ENCODE measurements at places on chromosomes 6 and 20. TPM values are rescaled to one million over a fixed set of nuclear protein-coding genes. Genes with fewer than 3 reads are reported as not detected.

- DNase-seq, result no peak
Observed at GRCh38 chr20:25496165-25496967, 88.9 kb downstream of the GINS1 start.

- no peak for DNase-seq
Observed at GRCh38 chr20:52490711-52491430, 299.3 kb upstream of the ZFP64 start.

DNA sequence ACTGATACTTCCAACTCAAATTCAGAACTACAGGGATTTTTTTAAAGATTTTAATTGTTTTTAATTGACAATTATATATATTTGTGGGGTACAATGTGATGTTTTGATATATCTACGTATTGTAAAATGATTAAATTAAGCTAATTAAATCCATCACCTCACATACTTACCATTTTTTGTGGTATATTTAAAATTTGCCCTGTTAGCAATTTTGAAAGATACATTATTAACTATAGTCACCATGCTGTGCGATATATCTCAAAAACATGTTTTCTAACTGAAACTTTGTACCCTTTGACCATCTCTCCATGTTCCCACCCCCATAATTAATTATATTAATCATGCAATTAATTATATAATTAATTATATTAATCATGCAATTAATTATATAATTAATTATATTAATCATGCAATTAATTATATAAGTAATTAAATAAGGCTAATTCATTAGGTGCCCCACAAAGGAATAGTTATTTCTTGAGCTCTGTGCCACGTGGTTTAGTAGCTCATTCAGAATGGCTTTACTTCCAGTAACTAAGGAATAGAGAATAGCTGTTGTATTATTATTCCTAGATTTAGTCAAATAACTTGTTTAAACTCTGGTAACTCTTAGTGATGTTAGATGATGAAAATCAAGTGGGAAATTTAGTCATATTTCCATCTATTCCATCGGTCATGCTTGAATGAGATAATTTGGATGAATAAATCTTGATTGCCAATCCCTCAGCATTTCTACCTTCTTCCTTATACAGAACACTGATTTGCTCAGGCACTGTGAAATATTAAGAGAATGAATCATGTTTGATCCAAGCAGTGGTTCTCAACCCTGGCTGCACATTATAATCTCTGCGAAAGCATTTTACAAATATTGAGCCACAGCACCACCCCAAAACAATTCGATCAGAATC lies 25.1 kb downstream of the LOC128125822 start:
- DNase-seq, result no peak

GRCh38 chr6:30981942-30982772 lies 1.4 kb upstream of the MUC21 start:
- DNase-seq, result no peak

DNA sequence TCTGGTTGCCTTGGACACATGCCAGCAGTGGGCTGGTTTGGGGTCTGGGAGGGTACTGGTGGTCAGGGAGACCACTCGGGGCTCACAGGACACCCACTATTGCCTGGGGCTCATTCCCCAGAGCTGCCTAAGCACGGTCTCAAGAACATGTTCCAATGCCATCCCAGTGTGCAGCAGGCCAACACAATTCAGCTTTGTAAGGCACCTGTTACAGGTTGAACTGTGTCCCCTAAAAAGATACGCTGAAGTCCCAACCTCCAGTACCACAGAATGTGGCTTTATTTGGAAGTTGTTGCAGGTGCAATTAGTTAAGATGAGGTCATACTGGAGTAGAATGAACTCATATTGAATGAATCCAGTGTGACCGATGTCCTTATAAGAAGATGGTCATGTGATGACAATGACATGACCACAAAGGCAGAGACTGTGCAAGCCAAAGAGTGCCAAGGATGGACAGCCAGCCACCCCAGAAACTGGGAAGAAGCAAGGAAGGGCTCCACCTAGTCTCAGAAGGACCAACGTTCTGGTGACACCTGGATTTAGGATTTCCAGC lies 13.5 kb upstream of the MAS1 start:
- DNase-seq, result no peak

GRCh38 chr20:37944456-37944981 lies 41.6 kb downstream of the VSTM2L start:
- DNase-seq, result no peak

DNA sequence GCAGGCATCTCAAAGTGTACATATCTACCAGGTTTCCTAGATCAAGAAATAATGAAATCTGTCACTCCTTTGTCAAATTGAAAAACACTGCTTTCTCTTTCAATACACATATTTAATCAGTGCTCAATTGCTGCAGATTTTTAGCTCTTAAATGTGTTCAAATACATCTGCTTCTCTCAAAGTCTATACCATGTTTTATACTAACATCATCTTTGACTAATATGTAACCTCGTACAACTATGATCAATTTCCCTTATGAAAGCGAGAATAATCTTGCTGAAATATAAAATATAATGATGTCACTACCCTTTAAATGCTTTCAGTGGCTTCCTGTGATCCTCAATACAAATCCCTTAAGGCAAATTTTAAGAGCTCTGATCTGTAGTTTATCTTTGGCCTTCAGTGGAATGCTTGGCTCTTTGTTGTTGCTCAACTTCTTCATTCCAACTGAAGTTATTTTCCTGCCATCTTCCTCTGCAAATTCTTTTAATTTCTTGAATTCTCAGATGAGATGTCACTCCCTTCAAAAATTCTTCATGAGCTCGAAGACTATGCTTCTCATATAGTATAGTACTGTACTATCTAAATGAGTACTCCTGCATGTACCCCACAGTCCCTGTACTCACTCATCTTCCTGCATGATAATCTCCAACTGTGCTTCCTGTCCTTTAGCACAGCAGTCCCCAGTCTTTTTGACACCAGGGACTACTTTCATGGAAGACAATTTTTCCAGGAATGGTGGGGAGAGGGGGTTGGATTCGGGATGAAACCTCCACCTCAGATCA lies 545.1 kb upstream of the GJE1 start:
- DNase-seq, result no peak

- no peak for DNase-seq
Observed at GRCh38 chr6:121649951-121650350, 214.5 kb downstream of the GJA1 start.

DNA sequence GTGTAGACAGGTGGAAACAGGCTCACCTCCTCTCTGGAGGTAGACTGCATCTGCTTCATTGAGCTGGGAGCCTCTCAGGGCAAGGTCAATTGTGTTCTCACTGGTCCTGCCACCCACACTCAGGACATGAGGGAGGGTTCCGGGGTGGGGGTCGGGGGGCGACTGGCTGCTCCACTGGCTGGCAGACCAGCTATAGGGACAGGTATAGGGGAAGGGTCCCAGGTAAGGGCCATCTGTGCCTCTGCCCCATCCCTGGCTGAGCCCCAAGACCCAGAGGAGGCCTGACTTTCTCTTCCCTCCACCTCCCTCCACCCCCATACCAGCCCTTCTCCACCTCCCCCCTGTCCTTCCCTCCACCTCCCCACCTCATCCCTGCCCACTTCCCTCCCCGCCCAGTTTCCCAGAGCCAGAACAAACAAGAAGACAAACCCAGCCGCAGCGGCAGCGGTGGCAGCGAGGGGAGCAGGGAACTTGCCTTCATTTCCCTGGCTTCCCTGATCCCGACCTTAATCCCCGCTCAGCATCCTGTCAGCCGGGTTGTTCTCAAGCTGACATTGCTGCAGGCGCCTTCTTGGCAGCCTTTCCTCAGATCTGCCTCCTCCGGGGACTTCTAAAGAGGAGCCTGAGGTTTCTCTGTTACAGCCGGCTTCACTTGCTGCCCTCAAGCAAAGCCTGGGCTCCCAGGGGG lies 18.3 kb upstream of the FOXP4 start:
- DNase-seq, result no peak

GRCh38 chr6:11021003-11021402 lies 23.1 kb downstream of the ELOVL2 start:
- DNase-seq, result no peak

- no peak for DNase-seq
Observed at GRCh38 chr20:35319192-35319870, 27.1 kb upstream of the FAM83C start.

GRCh38 chr6:42769836-42770235 lies 12.0 kb upstream of the BICRAL start:
- DNase-seq, result no peak

- no peak for DNase-seq
Observed at GRCh38 chr6:47663462-47664216, 34.7 kb upstream of the ADGRF4 start.

GRCh38 chr20:18754030-18754652 lies 59.4 kb upstream of the SCP2D1 start:
- DNase-seq, result no peak

DNA sequence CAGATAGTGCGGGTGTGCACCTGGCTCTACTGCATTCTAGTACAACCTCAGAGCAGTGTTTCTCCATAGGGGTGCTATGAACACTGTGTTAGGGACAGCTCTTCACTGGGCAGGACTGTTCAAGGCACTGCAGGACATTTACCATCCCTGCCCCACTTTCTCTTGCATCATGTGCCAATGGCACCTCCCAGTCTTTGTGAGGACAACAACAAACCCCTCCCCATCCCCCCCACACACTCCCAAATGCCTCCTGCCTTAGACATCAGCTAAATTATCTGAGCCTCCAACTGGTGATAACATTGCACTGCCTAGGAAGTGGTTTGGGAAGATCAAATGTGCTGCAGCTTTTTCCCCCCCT lies 98.9 kb downstream of the FYN start:
- DNase-seq, result no peak

DNA sequence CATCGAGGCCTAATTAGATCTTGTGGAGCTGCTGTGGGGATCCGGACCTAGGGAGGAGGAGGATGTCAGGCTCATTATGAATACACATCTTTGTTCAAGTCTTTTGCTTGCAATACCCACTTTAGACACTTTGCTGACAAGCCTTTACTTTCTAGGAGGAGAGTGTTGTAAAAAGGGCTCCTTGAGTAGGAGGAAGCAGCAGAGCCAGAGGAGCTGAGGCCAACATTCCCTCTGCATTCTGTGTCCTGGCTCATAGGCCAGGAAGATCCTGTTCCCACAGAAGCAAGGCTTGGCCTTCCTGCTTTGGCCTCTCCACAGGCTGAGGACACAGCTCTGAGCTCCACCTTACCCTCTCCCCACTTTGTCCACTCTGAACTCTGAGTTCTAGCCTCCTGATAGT lies 67.1 kb downstream of the TPD52L1 start:
- DNase-seq, result no peak

- no peak for DNase-seq
Observed at GRCh38 chr20:38354227-38354626, 7.9 kb downstream of the LBP start.

GRCh38 chr20:10263385-10264165 lies 44.9 kb downstream of the SNAP25 start:
- no peak for DNase-seq

GRCh38 chr6:153959276-153959675 lies 79.8 kb upstream of the OPRM1 start:
- DNase-seq, result no peak

TFAP2D gene
- not detected for total RNA-seq

BPIFB1 gene
- total RNA-seq, result 2.1 TPM

TBX18 gene
- 46.1 TPM for total RNA-seq

GTSF1L gene
- not detected for total RNA-seq

TMEM244 gene
- not detected for total RNA-seq

HCRTR2 gene
- total RNA-seq, result not detected

XKR7 gene
- total RNA-seq, result not detected

SLC2A4RG gene
- 73.0 TPM for total RNA-seq

MCM3 gene
- total RNA-seq, result 27.4 TPM

AK9 gene
- total RNA-seq, result 13.8 TPM

RPS6KA2 gene
- 69.9 TPM for total RNA-seq
